ENCODE measurements at places on chromosomes 2 and 18. TPM values are rescaled to one million over a fixed set of nuclear protein-coding genes. Genes with fewer than 3 reads are reported as not detected.

The TDRD15 gene
- total RNA-seq = not detected

The NTSR2 gene
- total RNA-seq = not detected

The LIMS3 gene
- total RNA-seq = not detected

The FAHD2A gene
- total RNA-seq = 30.3 TPM

The TEX44 gene
- not detected for total RNA-seq

The CLEC4F gene
- not detected for total RNA-seq

The KIDINS220 gene
- total RNA-seq = 24.5 TPM

The IKZF2 gene
- 0.37 TPM for total RNA-seq

The UGT1A8 gene
- 0.05 TPM for total RNA-seq

The LIPG gene
- total RNA-seq = 0.34 TPM

The HES6 gene
- 14.6 TPM for total RNA-seq

The NMUR1 gene
- total RNA-seq = not detected

The ATP5F1A gene
- 319 TPM for total RNA-seq

The LOXHD1 gene
- total RNA-seq = not detected

The CHCHD5 gene
- total RNA-seq = 57.8 TPM

The OR6B2 gene
- not detected for total RNA-seq

The LCT gene
- 0.05 TPM for total RNA-seq

The NR4A2 gene
- total RNA-seq = 1.7 TPM

The ERFE gene
- 8.1 TPM for total RNA-seq

The ACTG2 gene
- 0.30 TPM for total RNA-seq

The BCL11A gene
- 0.17 TPM for total RNA-seq

The ANKAR gene
- total RNA-seq = 1.3 TPM

The CHST9 gene
- total RNA-seq = not detected

The NPPC gene
- 0.21 TPM for total RNA-seq

The MYO5B gene
- 9.2 TPM for total RNA-seq

The LRATD1 gene
- 0.10 TPM for total RNA-seq

The TUBB6 gene
- 191 TPM for total RNA-seq
